ENCODE measurements at places on chromosomes 5 and 9.

- no peak for DNase-seq
Observed at GRCh38 chr5:176822793-176823481, 12.6 kb downstream of the UNC5A start.

- no peak for DNase-seq
Observed at GRCh38 chr9:4864234-4864661, 71.5 kb downstream of the RCL1 start.

DNA sequence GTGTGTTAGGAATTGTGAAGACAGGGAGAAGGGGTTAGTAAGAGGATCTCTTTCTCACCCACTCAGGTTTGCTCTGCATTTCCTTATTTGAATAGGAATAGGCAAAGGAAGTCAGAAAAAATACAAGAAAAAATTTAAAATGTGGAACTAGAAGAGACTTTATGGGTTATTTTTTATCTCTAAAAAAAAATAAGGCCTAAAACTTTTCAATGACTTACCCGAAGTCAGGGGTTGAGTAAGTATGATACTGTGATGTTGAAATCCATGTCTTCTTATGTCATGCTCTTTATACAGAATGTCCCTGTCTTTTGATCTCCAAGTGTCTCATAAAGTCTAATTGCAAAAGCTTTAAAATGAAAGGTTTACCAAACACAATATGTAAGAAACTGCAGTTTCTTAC is 148.3 kb upstream of the PIK3R1 start:
- DNase-seq, result no peak

DNA sequence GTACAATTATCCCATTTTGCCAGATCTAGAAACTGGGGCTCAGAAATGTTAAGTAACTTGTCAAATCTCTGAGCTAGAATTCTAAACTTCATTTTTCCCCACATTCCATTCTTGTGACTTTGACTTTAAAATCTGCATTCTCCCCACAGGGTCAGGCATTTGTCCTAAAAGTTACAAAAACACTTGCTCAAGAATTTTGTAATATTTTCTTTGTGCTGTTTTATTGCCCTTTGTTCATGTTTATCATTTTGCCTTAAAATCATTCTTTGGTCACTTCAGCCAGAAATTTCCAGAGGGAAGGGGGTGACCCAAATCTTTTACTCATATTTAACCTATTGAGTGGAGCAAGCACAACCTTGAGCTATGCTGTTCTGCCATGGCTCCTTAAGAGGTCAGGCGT is 120.1 kb upstream of the CCL21 start:
- no peak for DNase-seq

GRCh38 chr9:36818242-36818938 is 215.7 kb downstream of the PAX5 start:
- no peak for DNase-seq

- no peak for DNase-seq
Observed at GRCh38 chr5:151923866-151924476, 680 bp downstream of the GLRA1 start.

DNA sequence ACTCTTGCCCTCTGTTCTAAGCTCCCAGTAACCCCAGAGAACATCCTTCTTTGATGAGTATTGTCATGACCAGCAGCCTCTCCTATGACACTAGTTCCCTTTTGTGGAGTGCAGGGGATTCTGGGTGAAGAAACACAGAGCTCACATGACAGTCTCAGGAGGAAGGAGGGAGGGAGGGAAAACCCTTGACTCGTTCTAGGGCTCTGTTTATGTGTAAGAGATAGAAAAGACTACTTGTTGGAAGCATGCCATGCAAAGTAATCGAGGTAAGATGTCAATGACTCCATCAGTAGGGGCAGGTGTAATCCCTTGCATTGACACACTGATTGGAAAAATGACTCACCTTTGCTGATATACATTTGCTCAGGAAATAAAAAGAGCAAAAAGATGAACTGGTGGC is 190.2 kb upstream of the ELL2 start:
- no peak for DNase-seq

DNA sequence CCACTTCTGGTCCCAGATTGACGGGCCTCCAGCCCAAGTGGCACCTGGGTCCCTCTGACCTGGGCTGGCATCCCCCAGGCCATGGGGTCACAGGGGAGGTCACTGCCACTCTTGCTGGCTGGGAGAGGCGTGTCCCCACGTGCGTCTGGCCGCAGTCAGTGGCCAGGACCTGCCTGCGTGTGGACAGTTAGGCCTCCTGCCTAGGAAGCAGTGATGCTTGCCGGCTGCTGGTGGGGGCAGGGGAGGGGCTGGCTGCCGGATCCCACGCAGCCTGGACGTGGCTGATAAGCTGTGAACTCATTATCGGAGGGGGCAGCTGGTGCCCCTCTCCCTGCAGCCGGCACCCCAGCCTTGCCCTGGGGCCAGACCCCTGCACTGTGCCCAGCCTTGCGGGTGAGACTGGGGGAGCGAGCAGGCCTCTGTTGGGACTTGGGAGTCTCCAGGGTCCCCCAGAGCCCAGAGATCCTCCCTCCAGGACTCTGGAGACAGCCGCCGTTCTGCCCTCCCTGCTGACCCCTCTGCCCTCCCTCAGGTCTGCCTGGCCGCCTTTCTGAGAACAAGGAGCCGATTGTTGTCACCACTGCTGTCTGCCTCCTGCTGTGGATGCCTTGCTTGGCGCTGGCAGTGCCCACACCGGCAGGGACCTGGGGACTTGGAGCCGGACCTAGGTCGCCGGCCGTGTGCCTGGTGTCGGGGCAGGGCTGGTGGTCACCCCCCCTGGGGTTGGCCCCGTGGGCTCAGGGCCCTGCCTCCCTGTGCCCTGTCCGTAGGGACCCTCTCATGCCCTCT is 12.3 kb downstream of the RXRA start:
- DNase-seq, result no peak

GRCh38 chr9:109408759-109409462 is 88.1 kb upstream of the EPB41L4B start:
- DNase-seq, result no peak

DNA sequence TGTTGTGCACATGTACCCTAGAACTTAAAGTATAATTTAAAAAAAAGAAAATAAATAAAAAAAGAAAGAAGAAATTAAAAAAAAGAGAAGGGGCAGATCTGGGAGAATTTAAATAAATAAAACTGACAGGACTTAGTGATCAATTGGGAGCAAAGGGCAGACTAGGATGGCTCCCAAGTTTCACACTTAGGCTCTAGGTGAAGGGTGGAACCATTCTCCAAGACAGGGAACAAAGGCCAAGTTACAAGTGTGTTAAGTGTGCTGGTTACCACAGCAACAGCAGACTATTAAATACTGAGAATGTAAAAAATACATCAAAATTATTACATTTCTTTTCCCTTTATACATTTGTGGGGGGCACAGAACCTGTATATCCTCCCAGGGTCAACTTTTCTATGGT is 7.1 kb downstream of the ZDHHC21 start:
- DNase-seq, result no peak
